HS-5 (cell line): ENCODE measurements at places on chromosomes 1 and 21.

GRCh38 chr1:15968172-15968571 is 7.7 kb downstream of the ZBTB17 start:
- DNase-seq: no peak

DNA sequence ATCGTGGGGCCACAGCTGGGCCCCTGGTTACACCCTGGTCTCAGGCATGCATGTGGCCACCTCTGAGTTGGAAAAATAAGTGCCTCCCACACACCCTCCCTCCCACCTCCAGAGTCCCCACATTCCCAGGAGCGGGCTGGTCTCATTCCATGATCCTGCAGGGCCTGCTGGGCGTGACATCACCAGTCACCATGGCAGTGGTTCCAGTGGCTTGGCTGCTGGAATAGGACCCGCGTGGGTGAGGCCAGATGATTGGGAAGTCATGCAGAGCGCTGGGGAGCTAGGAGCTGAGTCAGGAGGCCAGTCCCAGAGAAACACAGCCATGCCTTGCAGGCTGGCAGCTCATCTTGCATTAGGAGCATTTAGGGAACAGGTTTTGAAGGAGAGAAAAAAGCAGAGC is 125.4 kb upstream of the TMEM51 start:
- DNase-seq: no peak

DNA sequence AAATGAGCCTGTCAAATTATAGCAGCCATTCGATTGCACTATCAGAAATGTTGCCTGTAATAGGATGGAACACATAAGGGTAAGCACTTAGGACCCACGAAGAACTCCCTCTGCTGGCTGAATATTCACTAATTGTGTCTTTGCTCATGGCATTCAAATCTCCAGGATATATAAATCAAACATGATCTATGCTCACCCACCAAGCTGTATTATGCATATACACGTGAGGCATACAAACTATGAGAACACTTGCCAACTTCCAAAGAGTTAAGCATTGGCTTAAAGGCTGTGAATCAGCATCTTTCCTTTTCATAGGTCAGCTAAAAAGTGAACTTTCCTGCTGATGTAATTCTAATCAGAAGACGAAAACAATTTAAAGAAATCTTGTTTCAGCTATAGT is 34.5 kb downstream of the TMPRSS15 start:
- no peak for DNase-seq

DNA sequence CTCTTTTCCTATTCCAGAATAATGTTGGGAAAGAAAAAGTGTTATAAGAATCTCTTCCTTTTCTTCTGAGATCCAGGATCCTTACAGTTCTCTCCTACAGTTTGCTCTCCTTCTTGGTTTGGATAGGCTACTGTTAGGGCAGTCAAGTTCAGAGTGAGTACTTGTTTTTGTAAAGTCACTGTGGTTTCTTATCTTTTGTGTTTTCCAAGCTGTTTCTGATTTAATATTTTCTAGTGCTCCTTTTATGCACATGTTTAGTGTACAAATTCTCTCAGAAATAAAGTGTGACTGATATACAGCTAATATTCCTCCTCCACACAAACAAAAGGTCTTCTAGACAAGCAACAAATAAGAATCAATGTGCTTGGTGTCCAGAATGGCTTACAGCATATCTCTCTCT is 107.7 kb downstream of the BACH1 start:
- no peak for DNase-seq

GRCh38 chr1:154773551-154773950 is 96.5 kb downstream of the KCNN3 start:
- no peak for DNase-seq
